ENCODE measurements at places on chromosomes 7 and 10. TPM values are rescaled to one million over a fixed set of nuclear protein-coding genes. Genes with fewer than 3 reads are reported as not detected.
A peak's percentile ranks its signal among the peaks of the same experiment; 100 is the strongest.

Gene MCM7
- 42.8 TPM for total RNA-seq

Gene PLXNA4
- 9.5 TPM for total RNA-seq

DNA sequence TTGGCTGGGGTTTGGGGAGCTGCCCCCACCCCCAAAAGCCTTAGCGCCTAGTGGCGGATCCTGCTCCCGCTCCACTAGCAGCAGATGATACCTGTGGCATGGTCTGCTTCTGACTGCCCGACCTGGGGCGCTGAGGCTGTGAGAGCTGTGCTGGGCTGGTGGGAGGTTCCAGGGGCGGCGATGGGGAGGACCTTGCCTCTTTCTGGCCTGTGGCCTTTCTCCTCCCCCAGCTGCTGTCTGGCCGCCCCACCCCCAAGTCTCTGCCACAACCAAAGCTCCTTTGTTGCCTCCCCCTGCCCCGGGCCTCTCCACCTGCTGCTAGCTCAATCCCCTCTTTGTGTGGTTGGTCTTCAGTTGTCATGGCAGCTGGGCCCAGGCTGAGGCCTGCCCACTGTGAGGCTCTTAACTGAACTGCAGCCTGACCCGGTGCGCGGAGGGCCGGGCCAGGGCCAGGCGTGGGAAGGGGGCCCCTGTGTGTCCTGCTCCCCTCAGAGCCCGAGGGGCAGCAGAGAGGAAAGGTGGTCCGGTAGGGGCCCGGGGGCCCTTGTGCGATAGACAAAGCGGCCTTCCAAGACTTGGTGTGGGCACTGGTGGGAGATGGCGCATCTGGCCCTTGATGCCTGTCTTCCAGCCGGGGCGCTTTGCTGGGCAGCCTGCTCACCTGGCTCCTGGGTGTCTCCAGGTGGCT is 4.7 kb downstream of the ZNF775 start:
- no peak for DNase-seq
- peaks cover 75% of the 10 kb centered on the region for H3K4me1 ChIP-seq
- H3K4me3 ChIP-seq, result no peak overlapping the region
- peak overlapping the region; percentile 41 for H3K27ac ChIP-seq

DNA sequence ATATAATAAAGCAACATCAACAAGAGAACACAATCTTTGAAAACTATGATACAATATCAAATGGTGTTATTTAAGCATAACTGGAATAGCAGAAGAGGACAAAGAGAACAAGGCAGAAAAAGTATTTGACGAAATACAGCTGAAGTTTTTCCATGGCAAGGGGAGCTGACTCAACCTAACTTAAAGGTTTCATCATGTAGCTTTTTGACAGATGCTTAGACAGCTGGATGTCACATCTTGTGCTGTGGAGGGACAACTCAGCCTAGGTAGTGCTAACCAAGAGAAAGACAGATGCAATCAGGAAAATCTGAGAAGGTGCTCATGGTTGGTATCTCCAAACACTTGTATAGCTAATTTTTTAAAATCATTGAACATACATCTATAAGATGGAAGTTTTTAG is 208.2 kb downstream of the TFEC start:
- H3K4me1 ChIP-seq, result no peaks in the 10 kb centered on the region
- no peak for DNase-seq
- no peaks in the 10 kb centered on the region for H3K36me3 ChIP-seq
- H3K27me3 ChIP-seq, result no peaks in the 10 kb centered on the region
- no peak overlapping the region for H3K27ac ChIP-seq

GRCh38 chr10:28331066-28331465 is 28.2 kb upstream of the MPP7 start:
- H3K4me3 ChIP-seq, result no peak overlapping the region
- no peaks in the 10 kb centered on the region for H3K36me3 ChIP-seq
- H3K27ac ChIP-seq, result peak overlapping the region; percentile 87
- no peak for DNase-seq
- peaks cover 74% of the 10 kb centered on the region for H3K4me1 ChIP-seq

GRCh38 chr7:92854501-92855238 is 18.3 kb upstream of the CDK6 start:
- no peaks in the 10 kb centered on the region for H3K27me3 ChIP-seq
- no peak for DNase-seq
- H3K27ac ChIP-seq, result no peak overlapping the region
- H3K4me3 ChIP-seq, result no peak overlapping the region

Measured in esophagus muscularis mucosa (tissue), 4 donors.